ENCODE measurements at places on chromosomes 1 and 21.
A peak's percentile ranks its signal among the peaks of the same experiment; 100 is the strongest.

GRCh38 chr1:178408871-178409270 lies 87.9 kb downstream of the CLEC20A start:
- DNase-seq = no peak

DNA sequence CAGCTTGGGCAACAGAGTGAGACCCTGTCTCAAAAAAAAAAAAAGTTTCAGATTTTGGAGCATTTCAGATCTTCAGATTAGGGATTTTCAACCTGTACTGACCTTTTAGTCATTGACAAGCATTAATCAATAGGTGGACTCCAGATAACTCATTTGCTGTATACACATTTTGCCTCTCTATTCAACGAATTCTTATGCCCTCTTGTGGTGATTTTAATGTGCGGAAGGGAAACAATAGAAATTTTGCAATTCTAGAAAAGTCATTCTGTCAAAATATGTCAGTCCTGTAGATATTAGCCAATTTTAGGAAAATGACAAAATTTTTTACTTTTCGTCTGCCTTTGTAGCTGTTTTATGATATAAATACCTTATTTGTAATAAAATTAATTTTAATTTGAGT lies 11.6 kb upstream of the OR2G2 start:
- no peak for DNase-seq

DNA sequence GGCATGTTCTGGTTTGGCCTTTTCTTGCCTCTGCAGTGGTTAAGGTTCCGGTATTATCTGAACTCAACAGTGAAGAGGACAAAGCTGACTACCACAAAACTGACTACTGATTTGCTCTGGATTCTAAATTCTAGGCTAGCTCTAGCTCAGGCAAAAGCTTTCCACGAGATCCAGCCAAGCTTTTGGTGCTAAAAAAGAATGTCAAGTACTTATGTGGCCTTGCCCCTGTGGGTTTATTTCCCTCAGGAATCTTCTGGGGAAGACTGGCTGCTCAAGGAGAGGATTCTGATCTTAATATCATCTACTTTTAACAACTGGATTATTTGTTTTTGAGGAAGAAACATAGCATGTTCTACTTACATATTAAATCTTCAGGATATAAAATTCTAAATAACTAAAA lies 26.1 kb upstream of the MTMR11 start:
- DNase-seq = no peak

DNA sequence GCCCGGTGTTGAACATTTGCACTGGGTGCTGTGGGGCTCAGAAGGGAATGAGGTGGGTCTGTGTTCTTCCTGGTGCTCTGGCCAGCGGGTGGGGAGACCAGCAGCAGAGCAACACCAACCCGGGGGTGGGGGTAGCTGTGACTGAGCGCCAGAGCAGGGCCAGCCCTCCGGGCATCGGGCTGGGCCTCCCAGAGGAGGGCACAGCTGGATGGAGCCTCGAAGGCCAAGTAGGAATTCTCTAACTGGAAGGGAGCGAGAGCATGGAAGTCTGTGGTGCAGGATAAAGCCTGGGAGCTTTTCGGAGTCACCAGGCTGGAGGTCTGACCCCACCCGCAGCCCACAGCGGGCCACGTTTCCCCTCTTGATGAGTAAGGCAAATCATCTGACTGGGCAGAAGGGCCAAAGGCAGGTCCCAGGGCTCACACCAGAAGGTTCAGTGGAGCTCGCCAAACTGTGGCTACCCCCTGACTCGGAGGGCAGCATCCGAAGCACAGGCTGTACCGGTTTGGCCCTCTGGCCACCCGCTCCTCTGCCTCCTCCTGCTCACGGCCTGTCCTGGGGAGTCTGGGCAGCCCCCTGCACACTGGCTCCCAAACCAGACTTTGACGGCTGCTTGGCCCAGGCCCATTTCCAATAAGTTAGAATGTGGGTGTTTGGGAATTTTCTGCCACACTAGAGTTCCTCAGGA lies 18.8 kb downstream of the SLC1A7 start:
- peak; percentile 45 for DNase-seq

GRCh38 chr21:44416193-44416592 lies 39.1 kb upstream of the LRRC3 start:
- DNase-seq = no peak

DNA sequence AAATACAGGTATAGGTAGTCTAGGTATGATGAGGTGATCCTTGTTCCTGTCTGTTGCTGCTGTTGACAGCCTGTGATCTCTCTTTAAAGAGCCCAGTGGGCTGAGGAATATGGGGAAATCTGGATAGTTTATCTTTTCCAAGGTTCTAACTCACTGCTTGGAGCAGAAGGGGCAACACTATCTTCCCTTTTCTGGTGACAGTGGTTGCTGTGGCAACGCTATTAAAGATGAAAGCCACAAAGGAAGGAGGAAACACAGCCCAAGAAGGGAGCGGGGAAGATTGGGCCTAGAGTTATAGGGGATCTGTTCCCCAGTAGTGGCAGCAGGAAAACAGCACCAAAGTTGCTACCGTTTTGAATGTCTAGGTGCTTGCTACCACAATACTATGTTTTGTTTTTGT lies 8.8 kb downstream of the PCP4L1 start:
- no peak for DNase-seq

DNA sequence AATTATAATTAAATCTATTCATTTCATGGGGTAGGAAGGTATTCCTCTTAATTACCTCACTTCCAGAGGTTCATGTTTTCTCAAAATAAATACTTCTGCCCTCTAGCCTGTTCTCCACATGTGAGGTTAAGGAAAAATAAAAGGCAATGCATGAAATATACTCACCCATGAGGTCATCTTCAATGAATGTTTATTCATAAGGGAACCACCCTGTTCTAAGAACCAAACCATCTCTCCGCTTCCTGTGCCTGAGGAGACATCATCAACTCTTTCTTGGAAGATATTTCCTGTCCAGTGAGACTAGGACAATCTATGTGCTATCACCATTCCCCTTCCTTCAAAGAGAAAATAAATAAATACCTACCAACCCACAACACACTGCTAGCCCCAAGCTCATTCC lies 513.7 kb upstream of the PLXNA2 start:
- DNase-seq = no peak

DNA sequence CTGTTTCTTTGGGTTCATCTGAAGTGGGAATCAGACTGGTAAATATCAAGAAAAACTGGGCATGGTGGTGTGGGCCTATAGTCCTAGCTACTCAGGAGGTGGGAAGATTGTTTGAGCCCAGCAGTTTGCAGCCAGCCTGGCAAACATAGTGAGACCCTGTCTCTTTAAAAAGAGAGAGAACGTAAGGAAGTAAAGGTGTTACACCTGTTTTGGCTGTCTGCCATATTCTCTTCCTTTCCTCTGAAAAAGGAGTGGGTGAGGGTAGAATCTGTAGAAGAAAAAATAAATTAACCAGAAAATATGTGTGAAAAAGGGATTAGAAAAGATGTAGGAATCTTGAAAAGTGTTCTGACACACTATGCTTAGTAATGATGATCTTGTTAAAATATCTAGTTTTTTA lies 20.0 kb downstream of the AHCYL1 start:
- DNase-seq = no peak

GRCh38 chr21:41680444-41681347 lies 86.2 kb downstream of the RIPK4 start:
- peak; percentile 7 for DNase-seq

GRCh38 chr1:27144920-27145661 lies 9.8 kb downstream of the SLC9A1 start:
- peak; percentile 65 for DNase-seq

DNA sequence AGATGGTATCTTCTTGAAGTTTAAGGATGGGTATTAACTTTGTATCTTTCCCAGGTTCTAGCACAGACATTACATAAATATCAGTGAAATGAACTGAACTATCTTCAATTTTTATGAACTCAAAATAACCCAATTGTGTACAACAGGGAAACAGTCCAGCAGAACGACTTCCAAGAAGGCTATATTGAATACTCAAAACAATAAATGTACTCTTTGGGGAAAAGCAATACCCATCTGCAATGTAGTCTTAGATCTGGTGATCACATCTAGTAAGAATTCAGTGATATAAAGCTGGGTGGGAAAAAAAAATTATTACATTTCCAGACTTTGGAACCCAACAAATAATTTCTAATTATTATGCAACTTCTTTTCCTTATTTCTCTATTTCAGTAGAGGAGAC lies 33.1 kb upstream of the GORAB start:
- no peak for DNase-seq

DNA sequence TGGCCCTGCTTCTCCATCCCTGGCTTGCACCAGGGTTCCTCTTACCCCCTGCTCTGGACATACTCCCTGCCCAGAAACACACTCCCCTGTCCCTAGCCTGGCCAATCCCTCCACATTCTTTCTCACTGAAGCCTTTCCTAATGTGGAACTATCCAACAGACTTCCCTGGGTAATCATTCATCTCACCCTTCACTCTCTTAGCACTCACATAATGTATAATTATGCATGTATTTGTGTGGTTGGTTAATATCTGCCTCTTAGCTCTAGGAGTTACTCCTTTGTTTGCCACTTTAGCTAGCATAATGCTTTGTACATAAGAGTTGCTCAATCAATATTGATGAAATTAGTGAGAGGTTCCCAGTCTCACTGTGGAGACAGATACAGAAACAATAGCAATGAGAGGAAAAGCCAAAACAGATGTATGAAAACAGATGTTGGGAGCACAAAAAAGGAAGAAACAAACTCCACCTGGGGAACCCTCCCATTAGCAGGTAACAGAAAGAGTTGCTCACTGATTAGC lies 76.9 kb upstream of the WARS2 start:
- DNase-seq = no peak

DNA sequence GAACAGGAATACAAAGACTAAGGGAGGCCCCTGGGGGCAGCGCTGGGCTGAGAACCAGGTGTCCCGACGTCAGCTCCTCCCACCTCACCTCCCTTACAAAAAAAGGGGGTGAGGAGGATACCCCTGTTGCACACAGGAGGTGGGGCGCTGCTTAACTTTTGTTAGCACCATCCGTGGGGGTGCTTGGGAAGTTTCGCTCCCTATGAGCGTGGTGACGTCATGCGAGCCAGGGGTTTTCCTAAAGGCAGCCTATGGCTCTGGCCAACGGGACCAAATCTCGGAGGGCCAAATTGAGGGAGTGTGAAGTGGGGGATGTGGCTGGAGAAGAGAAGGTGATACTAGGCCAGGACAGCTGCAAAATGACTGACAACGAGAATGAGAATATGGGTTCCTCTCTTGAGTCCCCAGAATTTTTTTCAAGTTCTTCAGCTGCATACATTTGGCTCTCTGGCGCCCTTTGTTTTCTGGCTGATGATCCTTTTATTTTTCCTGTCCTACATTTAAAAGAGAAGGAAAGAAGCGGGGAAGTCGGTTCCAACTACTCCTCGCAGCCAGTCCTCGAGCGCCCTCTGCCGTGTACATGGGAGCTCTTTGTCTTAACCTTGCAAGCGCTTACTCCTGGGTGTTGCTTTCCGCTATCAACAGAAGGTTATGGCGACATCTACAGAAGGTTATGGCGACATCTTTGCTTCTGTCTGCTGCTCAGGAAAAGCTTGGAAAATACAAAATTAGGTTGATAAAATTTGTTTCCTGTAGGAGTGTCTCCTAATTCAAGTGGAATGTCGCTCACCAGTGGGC lies 48.0 kb upstream of the ZC3H11B start:
- DNase-seq = peak; percentile 96

GRCh38 chr1:121444096-121444495 lies 259.3 kb downstream of the SRGAP2C start:
- DNase-seq = no peak

DNA sequence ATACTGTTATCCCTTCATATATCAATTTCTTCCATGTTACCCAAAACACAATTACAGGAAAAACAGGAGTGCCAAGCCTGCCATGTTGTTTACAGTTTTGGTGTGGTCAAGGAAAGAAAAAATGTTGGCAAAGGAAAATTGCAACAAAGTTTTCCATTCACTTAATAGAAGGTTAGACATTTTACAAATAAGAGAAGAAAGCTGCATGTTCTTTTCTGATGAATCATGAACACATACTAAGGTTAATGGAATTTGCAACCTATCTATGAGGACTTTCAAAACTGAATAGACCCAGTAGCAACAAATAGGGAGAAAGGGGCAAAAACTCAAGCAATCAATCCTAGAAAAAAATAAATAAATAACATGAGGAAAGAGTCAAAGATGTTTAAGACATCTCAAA lies 556.7 kb downstream of the DPYD start:
- no peak for DNase-seq

GRCh38 chr1:234612352-234613127 lies 2.6 kb upstream of the IRF2BP2 start:
- DNase-seq = peak; percentile 94

DNA sequence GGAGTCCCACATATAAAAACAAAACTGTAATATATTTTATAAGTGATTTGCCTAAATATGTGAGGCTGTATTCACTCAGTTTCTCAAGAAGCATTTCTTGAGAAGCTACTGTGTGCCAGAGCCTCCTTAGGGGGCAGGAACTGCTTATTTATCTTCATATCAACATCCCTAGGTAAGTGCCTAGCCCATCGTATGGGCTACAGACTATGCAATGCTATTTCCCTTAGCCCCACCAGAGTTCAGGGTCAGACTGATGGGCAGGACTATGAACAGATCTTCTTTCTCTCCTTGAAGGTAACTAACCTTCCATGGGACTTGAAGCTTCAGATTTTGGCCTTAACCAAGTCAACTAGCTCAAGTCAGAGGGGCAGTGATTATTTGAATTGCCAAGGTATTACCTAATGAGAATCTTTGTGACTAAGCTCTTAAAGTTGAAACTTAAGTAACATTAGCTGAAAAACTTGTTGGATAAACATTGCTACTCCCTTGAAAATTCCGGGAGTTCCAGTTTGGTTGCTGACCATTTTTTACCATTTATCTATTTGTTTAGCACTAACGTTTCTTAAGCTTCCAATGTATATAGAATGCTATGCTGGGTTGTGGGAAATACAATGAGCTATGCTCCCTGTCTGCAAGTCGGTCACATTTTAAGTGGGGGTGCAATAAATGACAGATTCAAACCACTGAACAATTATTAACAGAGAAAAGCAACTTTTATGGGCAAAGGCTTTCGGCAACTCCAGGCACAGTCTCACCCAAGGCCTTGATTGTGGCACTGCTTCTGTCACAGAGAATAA lies 85.2 kb downstream of the GPR88 start:
- DNase-seq = no peak
